ENCODE measurements at places on chromosomes 1 and 21. TPM values are rescaled to one million over a fixed set of nuclear protein-coding genes. Genes with fewer than 3 reads are reported as not detected.

C2CD2 gene
- total RNA-seq = 34.4 TPM

SLC6A17 gene
- 2.4 TPM for total RNA-seq

SPRR2E gene
- not detected for total RNA-seq

PLA2G4A gene
- 26.8 TPM for total RNA-seq

FCRL5 gene
- total RNA-seq = not detected

FCRLA gene
- total RNA-seq = 3.5 TPM

SLC45A1 gene
- 1.5 TPM for total RNA-seq

GBP5 gene
- total RNA-seq = not detected

FYB2 gene
- total RNA-seq = not detected

SEC16B gene
- 3.4 TPM for total RNA-seq

KRTAP26-1 gene
- total RNA-seq = not detected

PKNOX1 gene
- total RNA-seq = 30.0 TPM

KCNK2 gene
- total RNA-seq = 15.9 TPM

OR10J1 gene
- 0.25 TPM for total RNA-seq

RALGPS2 gene
- 42.1 TPM for total RNA-seq

CRNN gene
- total RNA-seq = not detected

RNU1-1 gene
- under 0.01 TPM for total RNA-seq

CDC20 gene
- 37.7 TPM for total RNA-seq

USH2A gene
- under 0.01 TPM for total RNA-seq

MYBPH gene
- total RNA-seq = 0.75 TPM

OR2T2 gene
- total RNA-seq = not detected

ACKR1 gene
- not detected for total RNA-seq

MATN1 gene
- total RNA-seq = not detected

TNFSF4 gene
- total RNA-seq = 0.66 TPM

SERTAD4 gene
- 0.33 TPM for total RNA-seq

PRAMEF20 gene
- not detected for total RNA-seq

FAAH gene
- 1.00 TPM for total RNA-seq

RGS7 gene
- total RNA-seq = 0.62 TPM

RNU1-3 gene
- total RNA-seq = under 0.01 TPM

TMPRSS3 gene
- not detected for total RNA-seq

FMOD gene
- 0.33 TPM for total RNA-seq

SLC35F3 gene
- total RNA-seq = 0.12 TPM
